Left colon (tissue), 2 donors: ENCODE measurements at places on chromosomes 5 and 9.
A peak's percentile ranks its signal among the peaks of the same experiment; 100 is the strongest.

- no peak for DNase-seq
Measured at GRCh38 chr5:72760259-72760658, 56.2 kb upstream of the TNPO1 start.

GRCh38 chr9:81573415-81574321 lies 115.7 kb downstream of the TLE1 start:
- DNase-seq: no peak

DNA sequence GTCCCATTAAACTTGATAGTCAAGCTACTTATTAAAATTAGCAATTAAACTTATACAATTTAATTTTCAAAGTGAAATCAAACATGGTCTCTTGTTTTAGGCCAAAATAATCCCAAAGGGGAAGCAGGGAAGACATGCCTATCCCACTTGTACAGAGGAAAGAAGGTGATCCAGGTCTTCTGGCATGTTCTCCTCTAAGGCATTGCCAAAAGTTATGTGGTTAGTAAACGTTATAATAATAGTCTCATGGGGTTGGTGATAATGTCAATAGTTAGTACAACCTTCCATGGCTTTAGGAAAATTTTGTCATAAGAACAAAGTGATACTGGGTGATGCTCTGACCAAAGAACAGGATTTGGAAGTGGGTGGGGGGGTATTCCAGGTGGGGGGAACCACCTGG lies 52.8 kb downstream of the ROR2 start:
- no peak for DNase-seq

GRCh38 chr5:159992566-159992965 lies 16.4 kb upstream of the TTC1 start:
- DNase-seq: no peak

DNA sequence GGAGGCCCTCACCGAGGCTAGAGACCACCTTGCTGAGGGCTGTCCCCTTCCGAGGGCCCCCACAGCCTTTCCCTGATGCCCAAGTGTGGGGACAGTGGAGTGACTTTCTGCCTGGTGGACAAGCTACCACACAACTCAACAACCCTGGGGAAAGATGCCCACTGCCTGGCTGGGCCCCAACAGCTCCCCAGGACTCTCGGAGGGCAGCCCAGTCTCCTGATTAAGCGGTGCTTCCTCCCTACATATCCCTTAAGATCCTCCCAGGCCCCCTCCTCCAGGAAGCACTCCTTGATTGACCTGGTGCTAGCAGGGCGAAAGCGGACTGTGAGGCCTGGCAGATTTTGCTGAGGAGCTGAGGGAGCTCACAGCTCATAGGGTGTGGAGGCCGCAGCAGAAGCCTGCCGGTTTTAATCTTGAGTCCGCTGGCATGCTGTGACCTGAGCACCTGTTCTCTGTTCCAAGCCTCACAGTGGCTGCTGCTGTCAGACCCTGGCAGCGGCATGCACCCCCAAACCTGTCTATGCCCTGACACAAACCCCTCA lies 2.2 kb downstream of the NSMF start:
- DNase-seq: peak; percentile 28

DNA sequence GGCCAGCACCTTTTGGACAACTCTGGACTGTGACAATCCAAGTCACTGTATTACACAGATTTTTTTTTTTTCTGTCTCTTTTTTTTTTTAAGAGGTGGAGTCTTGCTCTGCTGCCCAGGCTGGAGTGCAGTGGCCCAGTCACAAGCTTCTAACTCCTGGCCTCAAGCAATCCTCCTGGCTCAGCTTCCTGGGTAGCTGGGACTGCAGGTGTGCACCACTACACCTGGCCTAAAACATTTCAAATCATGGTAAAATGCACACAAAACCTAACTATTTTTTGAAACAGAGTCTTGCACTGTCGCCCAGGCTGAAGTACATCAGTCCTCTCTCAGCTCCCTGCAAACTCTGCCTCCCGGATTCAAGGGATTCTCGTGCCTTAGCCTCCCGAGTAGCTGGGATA lies 7.2 kb upstream of the N4BP3 start:
- DNase-seq: no peak

- DNase-seq: no peak
Measured at GRCh38 chr5:32110111-32110696, 63.9 kb downstream of the GOLPH3 start.

GRCh38 chr5:109161914-109162683 lies 247.7 kb downstream of the PJA2 start:
- no peak for DNase-seq

GRCh38 chr5:73531356-73531755 lies 33.1 kb downstream of the BTF3 start:
- no peak for DNase-seq

DNA sequence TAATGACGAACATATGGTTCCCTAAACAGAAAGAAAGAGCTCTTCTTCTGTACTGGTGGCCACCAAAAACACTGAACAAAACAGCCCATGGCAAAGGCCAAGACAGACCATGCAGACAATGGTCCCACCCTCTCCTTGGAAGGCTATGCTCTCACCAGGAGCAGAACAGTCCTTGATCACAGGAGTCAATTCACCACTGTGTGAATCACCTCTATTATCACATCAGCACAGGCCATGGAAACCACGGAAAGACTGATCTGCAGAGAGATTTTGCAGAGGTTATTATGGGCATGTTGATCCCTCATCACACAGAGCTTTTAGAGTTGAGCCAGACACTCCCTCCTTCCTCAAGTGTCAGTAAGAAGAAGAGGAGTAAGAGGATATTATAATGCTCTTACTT lies 134.0 kb upstream of the RASEF start:
- no peak for DNase-seq

DNA sequence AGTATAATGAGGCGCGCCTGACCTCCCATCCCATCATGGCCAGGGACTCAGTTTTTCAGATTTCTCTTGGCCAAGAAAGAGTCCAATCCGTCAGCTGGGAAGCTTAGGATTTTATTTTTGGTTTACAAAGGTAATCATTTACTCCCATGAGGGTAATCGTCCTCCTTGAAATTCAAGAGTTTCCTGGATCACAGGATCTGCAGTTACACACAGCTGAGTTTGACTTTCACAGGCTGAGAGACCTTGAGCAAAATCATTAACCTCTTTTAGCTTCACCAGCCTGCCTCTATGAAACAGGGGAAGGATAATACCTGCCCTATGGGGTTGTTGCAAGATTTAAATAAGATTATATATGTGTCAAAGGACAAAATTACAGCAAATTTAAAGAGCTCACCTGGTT lies 15.4 kb upstream of the AK3 start:
- DNase-seq: no peak

DNA sequence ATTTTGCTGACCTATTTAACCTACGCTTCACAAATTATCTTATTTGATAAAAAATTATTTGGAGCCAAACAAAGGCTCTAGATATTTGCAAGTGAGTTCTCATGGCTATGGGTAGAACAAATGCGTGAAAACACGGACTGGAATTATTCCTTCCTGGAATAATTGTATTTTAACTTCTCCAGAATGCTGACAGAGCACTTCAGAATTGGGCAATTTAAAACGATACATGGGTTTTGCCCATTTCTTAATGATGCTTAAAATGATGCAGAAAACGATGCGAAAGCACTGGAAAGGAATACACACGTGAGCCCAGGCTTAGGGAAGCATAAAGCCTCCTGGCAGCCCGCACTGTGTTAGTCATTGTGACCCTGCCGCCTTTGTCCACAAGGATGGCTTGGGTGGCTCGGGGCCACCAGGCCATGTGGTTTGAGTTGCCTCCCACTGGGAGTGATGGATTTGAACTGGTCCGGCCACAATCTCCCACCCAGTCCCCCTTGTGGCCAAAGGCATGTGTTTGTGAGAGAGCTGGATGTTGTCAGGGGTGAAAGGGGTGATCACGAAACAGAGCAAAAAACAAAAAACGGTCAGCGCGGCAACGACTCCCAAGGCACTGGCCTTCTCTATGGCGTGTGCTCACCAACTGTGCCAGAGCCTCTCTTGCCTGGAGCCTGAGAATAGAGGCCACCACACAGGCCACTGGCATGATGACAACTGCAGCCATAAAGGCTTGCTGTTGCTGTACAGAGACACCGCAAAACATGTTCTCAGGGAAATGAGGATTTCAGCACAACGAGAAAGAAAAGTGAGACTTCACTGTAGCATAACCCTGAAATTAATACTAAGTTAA lies 234.2 kb upstream of the ADAMTS16 start:
- peak; percentile 42 for DNase-seq

DNA sequence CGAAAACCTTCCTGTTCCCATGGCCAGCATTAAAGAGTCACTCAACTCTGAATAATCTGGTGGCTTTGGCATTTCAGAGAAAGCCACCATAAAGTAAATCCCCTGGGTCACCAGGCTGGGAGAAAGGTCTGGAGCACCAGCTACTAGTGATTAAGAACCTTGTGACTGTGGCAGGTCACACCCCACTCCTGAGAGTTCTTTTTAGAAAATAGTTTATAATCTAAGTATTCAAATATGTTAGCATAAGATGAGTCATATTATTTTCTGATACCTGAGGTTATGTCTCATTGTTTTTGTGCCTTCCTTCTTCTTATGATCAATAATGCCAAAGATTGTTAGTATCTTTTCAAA lies 351.7 kb downstream of the ARRDC3 start:
- no peak for DNase-seq

GRCh38 chr5:110653231-110653970 lies 73.1 kb downstream of the TMEM232 start:
- DNase-seq: no peak

DNA sequence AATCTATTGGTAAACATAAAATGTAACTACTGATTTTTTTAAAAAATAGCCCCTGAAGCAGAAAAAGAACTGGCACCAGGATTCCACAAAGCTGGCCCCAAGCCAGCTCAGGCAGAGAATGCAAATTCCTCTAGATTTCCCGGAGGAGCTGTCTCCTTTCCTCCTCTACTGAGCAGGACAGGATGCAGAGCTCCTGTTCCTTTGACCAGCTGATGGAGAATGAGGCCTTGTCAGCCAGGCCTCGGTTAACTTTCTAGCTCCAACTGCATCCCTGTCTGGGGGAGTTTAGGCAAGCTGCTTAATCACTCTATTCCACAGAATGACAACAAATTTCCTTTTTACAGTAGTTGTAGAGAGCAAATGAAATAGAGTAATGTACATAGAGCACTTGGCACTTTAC lies 155.5 kb downstream of the GNAQ start:
- no peak for DNase-seq

GRCh38 chr5:139658928-139659667 lies 10.9 kb downstream of the CXXC5 start:
- no peak for DNase-seq

DNA sequence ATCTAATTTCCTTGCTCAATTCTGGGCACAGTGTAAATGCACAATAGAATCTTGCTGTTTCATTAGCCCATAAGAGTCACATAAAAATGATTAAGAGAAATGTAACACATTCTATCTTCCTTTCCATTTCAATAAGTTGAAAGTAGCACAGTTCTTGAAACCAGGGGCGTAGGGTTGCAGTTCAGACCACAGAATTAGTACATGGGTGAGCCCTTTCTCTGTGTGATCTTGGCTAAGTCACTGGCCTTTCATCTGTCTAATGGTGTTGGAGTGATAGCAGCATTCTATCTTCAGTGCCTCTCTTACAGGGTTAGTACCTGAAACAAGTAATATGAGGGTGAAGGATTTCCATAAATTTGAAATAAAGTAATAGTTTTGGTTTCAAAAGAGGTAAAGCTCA lies 445.3 kb upstream of the ZNF462 start:
- DNase-seq: no peak

GRCh38 chr9:21070906-21071305 lies 6.8 kb downstream of the IFNB1 start:
- no peak for DNase-seq
